GDM1 (cell line): ENCODE measurements at places on chromosomes 11 and 22.

- no peak for DNase-seq
Measured at GRCh38 chr11:30585125-30585891, 845 bp downstream of the MPPED2 start.

GRCh38 chr22:31650391-31650790 is 11.6 kb downstream of the PISD start:
- DNase-seq = no peak

DNA sequence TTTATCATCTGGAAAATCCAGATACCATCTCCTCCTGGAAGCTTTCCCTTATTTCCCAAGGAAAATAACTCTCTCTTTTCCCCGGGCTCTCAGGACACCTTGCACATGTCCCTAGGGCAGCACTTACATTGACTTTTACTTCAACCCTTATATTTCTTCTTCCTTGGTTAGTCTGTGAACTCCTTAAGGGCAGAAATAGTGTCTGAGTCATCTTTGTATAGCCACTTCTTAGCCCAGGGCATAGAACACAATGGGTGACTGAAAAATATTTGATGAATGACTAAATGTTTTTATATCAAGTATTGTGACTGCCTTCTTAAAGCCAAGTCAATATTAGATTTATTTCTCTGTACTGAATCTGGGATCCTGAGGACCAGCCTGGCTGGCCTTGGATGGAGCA is 45.4 kb upstream of the MYOD1 start:
- no peak for DNase-seq

DNA sequence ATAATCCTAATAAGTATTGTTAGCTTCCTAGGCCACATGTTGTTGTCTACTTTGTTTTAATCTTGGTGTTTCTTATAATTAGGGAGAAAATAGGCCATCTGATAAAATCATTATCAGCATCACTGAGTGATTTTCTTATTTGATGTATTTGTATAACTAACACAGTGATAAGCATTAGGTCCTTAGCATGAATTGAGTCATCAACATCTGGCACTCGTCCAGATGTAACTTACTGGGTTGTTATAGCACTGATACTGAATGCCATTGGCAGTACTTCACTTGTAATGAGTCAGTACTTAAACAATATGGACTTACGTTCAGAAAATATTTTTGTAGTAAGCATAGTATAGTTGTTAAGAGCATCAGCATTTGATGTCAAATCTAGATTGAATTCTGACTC is 16.2 kb downstream of the API5 start:
- DNase-seq = no peak

DNA sequence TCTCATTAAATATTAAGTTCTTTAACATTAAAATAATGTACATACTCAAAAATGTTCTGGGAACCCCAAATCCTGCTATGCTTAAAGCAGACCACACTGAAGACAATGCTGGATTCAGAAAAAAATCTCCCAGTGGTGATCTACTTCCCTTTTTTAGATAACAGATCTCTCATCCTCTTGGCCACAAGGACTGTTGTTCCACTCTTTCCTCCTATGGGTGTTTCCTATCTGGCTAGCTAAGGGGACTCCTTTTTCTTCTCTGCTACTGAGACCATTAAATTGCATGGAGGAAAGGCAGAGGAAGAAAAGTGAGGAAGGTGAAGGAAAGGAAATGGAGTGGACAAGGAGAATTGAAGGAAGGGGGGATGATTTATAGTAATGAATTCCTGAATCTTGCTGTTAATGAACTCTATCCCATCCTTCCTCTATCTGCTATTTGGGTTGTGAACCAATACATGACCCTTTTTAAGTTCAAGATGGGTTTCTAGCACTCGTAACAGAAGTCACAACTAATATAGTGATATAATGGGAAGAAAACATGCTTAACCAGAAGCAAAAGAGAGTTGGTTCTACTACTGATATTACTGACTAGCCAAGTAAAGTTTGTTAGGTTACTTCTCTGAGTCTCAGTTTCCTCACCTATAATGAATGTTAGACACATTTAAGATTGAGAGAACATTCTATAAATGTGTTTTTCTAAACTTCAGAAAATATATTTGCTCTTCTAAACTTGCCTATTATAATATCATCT is 53.2 kb downstream of the PIK3C2A start:
- no peak for DNase-seq

DNA sequence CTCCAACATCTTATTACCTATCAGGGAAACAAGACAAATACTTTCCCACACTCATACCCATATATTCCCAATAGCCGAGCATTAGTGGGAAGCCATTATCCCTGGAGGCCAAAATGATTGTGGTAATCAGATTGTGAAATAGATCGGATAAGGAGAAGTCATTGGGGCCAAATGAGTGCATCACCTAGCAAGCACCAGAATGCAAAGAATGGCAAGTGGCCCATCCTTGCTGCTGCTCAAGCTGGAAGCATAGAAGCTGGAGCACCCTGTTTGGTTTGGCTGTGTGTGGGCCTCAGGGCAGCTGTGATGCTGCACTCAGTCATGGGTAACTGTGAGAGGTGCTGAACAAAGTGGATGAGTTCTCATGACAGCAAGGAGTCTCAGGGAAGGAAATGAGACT is 18.7 kb upstream of the DBX1 start:
- no peak for DNase-seq
